ENCODE measurements at places on chromosomes 3 and 15. TPM values are rescaled to one million over a fixed set of nuclear protein-coding genes. Genes with fewer than 3 reads are reported as not detected.

- no peak for DNase-seq
These were observed 698.5 kb downstream of the OTOL1 start for GRCh38 chr3:162195147-162195546.

DNA sequence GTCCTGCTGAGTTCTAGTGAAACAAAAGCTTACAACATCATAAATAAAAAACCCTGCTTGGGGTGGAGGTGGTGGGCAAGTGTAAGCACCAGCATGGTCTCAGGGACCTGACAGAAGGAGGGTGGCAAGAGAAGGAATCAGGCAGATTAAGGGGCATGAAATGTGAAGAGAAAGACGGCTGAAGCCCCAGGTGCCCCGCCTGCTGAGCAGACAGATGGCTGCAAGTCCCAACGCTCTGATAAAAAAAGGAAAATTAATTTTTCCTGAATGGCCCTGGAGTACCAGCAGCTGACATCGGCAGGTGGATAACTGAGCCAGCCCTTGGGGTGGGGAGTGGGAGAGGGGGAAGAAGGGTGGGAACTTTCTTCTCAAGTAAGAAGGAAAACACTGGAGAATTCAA is 137.9 kb downstream of the XXYLT1 start:
- DNase-seq = no peak

DNA sequence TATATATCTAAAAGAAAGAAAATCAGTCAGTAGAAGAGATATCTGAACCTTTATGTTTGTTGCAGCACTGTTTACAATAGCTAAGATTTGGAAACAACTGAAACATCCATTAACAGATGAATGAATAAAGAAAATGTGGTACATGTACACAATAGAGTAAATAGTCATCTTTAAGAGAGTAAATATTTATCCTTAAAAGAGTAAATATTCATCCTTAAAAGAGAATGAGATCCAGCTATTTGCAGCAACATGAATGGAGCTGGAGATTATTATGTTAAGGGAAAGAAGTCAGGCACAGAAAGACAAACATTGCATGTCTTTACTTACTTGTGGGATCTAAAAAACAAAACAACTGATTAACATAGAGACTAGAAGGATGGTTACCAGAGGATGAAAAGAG is 197.0 kb upstream of the CBLB start:
- no peak for DNase-seq

DNA sequence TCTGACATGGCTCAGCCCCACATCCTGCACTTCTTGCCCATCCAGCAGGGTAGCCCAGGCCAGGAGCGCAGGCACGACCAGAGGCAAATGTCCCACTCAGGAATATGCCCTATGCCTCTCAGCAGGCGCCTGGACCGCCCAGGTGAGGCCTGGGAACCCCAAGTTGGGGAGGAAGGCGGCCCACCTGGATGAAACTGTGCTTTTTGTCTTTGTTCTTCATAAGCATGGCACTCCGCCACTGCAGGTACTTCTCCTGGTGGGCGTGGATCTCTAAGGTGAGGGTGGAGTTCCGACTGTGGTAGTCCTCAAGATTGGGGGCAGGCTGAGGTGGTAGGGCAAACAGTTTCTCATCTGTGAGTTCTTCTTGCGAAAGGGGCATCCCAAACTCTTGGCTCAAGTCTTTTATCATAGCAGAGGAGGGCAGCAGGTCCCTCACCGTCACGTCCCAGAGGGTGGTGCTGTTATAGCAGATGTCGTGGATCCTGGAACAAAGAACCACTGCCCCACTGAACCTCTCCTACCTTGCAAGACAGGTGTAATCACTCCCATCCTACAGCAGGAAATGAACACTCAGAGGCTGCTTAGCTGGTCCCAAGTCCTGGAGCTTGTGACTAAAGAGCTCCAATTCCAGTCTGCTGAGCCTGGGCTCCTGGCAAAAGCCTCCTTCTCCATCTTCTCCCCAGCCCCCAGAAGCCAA is 53.2 kb downstream of the ACAD9 start:
- DNase-seq = no peak

DNA sequence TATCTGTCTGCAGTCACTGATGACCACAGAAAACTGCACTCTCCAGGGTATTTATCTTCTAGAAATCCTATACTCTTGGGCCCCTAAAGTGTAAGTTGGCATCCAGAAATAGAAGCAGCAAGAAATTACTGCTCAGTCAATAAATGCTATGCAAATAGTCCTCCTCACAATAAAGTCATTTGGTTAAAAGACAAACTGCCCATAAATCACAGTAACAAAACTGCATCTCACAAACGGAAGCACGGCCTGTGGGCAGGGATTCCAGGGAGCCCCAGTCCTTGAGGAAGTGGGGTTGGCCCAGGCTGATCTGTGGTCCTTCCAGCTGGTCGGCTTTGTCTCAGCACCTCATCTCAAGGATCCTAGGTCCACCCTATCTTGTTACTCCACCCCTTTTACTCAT is 29.7 kb upstream of the SPATA12 start:
- DNase-seq = no peak

The SI gene
- total RNA-seq = not detected
